ENCODE measurements at places on chromosomes 13 and 19.
A peak's percentile ranks its signal among the peaks of the same experiment; 100 is the strongest.

- DNase-seq: no peak
Observed at GRCh38 chr19:3065675-3066357, 3.5 kb upstream of the TLE5 start.

- peak; percentile 0 for DNase-seq
Observed at GRCh38 chr19:21698215-21698614, 69.2 kb downstream of the ZNF100 start.

DNA sequence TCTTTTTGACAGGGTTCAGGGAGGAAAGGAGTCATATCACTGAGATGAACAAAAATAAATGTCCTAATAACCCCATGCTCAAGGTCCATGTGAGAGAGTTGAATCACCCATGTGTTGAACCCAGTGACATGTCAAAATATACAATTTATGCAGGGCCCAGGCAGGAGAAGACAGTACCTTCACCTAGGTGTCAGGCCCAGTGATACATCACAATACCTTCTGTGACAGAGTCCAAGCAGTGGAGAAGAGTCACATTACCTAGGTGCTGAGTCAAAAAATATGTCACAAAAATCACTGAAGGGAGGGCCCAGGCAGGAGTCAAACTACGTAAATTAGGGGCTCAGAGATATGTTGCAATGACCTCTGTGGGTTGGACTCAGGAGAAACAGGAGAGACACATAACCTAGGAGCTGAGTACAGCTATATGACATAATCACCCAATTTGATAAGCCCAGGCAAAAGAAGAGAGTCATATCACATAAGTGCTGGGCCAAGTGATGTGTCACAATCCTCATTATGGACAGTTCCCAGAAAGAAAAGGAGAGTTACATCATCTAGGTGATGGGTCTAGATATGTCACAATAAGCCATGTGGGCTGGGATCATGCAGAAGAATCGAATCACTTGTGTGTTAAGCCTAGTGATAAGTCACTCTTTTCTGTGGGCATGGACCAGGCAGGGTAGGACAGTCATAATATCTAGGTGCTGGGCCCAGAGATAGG lies 13.8 kb upstream of the ZNF724 start:
- no peak for DNase-seq

- no peak for DNase-seq
Observed at GRCh38 chr19:44765033-44765948, 12.4 kb upstream of the CBLC start.

DNA sequence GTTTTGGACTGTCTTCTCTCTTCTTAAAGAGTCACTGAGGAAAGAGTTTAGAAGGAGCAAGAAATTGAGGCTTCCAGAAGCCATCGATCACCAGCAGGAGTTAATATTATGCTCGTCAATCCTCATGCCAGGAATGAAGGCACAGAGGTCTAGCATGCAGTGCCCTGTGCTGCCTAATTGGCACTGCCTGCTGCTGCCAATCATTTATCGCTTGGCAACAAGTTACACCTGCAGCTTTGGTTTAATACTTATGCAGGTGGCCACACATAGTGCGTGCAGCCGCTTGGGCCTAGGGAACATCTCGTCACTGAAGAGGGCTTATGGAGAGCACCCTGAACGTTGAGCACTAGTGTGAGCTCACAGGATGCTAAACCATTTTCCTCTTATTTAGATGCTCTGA lies 2.7 kb upstream of the SOX1 start:
- no peak for DNase-seq

DNA sequence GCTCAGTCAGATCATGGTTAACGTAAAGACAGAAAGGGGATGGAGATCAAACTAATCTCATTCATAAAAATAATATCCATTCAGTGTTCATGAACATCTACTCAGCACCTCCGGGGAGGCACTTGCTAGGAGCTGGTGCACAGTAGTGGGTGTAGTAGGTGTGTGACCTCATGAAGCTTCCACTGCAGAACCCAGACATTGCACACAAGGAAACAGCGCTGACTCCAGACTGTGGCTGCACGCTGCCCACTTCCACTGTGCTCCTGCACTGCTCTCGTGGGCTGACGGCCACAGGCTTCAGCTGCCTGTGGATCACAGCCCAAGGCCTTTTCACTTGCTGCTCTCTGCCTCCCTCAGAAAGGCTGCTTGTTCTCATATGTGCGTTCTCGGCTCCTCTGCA lies 214.4 kb upstream of the ZNF507 start:
- DNase-seq: no peak

GRCh38 chr13:32642858-32643257 lies 56.6 kb downstream of the PDS5B start:
- no peak for DNase-seq

DNA sequence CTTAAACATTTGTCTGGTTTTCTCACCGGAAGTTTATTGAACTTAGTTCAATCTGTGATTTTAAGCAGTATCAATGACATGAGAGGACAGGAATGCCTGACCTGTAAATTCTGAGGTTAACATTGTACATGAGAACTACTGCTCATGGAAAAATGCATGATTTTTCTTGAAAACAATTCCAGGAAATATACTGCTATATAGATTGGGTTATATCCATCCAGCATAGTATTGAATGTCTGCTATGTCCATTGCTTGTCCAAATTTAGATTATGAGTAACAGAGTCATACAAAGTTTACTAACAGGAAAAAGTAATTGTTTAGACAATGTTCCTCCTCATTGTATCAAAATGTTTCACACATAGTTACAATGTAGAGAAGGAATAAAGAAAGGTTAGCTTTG lies 606.8 kb downstream of the DACH1 start:
- peak; percentile 93 for DNase-seq

DNA sequence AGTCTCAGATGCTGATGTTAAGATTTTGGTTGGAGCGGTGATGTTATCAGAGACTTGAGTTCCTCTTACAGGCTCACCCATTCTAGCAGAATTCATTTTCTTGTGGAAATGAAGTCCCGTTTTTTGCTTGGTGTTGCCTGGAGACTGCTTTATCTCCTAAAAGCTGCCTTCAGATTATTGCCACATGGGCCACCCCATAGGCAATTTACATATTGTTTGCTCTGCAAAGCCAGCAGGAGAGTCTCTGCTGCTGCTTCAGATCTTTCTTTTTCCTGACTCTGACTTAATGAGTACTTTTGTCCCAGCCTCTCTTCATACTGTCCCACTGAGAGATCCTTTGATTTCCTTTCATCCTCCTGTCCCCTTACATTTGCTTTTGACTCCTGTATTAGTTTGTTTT lies 114.6 kb downstream of the TDRD3 start:
- DNase-seq: no peak

DNA sequence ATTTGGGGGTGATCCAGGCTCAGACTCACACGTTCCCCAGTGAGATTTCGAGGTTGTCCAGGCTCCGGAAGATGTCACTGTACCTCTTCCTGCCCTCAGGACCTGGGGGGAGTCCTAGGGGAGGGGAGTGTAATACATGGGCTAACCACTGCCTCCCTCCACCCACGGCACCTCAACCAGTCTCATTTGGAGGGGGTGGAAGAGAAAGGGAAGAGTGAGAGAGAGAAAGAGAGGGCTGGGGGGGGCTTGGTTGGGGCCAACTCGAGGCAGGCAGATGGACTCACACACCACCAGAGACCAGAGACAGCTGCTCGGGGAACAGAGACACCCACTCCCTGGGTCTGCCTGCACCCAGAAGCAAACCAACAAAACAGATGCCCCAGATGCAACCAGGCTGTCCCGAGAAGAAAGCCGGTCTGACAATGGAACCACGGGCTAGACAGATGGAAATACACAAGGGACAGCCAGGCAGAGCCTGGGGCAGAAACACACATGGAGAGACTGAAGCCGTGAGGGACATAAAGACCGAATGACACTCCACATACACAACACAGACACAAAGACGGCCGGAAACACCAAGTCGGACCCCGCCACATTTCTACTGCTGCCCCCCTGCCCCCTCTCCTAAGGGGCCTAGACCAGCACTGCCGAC lies 825 bp downstream of the GMIP start:
- peak; percentile 23 for DNase-seq

DNA sequence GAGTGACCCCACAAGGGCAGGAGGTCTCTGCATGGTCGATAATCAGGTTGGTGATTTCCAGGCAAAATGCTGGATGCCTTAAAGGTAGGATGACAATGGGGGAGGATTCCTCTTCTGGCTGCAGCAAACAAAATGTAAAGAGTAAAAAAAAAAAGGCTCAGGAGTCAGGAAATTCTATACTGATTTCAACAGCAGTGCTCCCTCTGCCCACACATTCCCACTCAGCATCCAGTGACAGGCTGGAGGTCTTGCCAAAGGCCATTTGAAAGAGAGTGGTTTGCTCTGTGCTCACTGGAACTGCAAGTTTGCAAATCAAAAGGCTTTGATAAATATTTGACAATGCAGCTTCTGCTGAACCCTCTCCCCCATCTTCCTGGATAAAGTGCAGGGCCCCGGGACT lies 135.4 kb downstream of the TNFRSF19 start:
- DNase-seq: no peak

DNA sequence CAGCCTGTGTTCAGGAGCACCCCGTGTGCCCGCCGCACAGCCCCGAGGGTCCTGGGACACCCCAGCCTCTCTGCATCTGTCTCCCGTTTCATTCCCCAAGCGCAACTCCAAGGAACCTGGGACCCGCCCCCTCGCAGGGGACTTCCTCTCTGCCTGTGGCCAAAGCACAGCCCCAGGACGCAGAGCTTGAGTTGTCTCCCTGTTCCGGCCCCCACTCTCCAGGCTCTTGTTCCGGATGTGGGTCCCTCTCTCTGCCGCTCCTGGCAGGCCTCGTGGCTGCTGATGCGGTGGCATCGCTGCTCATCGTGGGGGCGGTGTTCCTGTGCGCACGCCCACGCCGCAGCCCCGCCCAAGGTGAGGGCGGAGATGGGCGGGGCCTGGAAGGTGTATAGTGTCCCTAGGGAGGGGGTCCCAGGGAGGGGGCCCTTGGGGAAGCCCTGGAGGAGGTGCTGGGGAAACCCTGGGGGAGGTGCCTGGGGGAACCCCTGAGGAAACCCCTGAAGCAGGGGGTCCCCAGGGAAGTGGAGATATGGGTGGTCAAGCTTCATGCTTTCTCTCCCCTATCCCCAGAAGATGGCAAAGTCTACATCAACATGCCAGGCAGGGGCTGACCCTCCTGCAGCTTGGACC lies 1.3 kb downstream of the HCST start:
- peak; percentile 38 for DNase-seq

GRCh38 chr19:50516456-50516855 lies 2.7 kb upstream of the ASPDH start:
- DNase-seq: no peak

DNA sequence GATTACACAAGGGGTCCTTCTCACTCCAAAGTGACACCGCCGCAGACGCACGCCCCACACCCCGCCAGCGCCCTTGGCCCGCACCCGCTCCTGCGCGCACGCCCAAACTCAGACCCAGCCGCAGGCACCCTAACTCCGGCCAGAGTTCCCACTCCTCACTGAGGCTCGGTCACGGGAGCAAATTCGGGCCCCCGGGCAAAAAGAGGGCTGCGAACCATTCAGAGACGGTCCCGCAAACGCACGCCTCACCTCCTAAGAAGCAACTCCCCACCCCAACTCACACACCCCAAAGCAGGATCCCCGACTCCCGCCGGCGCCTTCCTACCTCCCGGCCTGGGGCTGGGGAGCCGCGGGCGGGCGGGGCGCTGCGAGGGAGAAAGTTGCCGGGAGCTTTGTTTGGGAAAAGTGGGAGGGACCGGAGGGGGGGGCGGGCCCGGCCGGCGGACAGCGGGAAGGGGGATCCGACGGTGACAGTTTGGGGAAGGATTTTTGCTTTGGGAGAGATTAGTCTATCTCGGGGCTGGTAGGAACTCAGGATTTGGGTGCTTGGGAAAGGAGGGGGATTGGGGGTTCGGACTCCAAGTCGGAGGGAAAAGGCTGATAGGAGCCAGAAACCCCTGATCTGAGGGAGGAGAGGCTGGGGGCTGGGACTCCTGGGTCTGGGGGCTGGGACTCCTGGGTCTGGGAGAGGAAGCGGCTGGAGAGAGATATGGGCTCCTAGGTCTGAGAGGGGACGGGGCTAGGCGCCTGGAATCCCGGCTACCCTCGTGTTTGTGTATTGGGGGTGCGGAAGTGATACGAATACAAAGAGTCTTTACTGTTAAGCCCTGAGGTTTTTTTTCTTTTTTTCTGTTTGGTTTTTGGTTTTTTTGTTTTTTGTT lies at the start of gene TEAD2:
TEAD2 (minus strand) TSS at position 369 of the 881 bp plus-strand sequence. CDS start 2,341 bp downstream, outside the sequence.
- DNase-seq: peak; percentile 39

DNA sequence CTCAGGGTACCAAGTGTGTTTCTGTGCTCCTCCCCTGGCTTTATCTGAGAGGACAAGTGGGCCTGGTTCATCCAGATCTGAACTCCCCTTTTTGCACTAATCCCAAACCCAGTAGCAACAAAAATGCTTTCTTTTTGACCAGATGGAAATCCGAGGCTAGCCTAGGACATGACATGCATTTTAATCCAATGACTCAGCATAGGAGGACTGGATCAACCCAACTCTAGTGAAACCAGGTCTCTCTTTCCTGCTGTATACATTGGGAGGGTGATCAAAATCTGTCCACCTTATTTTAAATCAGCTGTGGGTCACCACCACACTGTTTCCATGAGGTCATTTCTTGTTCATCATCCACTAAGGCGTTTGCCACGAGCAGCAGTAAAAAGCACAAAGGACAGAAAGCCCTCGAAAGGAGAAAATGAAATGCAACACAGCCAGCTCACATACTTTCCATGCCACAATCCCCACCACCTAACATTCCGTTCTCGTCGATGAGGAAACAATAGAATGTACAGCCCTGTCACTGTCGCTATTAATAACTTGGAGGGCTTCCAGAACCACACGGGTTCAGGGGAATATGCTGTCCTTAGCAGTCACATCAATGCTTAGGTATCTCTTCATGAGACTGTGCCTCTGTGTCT lies 543.0 kb downstream of the IRS2 start:
- DNase-seq: no peak

DNA sequence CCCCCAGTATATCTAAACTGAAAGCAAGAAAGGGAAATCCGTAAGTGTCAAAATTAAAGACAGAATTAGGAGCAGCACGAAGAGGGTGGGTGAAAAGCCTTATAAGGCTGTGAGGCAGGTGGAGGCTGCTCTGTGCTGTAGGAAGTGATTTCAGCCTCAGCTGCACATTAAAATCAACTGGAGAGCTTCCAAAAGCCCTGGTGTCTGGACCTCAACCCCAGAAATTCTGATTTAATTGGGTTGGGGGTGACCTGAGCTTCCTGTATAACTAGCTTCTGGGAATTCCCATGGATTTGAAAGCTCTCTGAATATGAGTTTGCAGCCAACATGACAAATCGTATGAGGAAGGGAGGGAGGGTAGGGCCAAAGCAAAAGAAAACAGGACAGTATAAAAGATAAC lies 242.4 kb upstream of the TMTC4 start:
- no peak for DNase-seq

- peak; percentile 51 for DNase-seq
Observed at GRCh38 chr19:46271481-46272197, 25.2 kb upstream of the HIF3A start.

- DNase-seq: no peak
Observed at GRCh38 chr19:10320602-10321416, 5.0 kb upstream of the FDX2 start.

- no peak for DNase-seq
Observed at GRCh38 chr13:69108486-69108885, 999.1 kb upstream of the ATXN8OS start.
